ENCODE measurements at places on chromosomes 11 and 22.

DNA sequence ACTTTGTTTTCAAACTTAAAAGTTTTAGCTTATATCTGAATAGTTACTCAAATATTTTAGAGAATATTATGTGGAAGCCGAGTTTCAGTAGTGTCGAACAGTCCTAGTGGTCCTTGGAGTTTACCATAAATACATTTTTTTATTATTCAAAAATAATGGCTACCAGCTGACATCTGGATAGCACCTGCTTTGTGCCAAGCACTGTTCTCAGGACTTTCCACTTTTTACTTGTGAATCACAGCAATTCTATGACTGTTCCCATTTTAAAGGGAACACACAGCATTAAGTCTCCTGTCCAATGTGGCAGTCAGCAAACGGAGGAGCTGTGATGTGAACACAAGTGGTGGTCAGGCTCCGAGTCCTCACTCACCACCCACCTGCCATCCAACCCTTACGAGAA, 4.0 kb upstream of the SCGB2A1 start:
- DNase-seq = no peak

DNA sequence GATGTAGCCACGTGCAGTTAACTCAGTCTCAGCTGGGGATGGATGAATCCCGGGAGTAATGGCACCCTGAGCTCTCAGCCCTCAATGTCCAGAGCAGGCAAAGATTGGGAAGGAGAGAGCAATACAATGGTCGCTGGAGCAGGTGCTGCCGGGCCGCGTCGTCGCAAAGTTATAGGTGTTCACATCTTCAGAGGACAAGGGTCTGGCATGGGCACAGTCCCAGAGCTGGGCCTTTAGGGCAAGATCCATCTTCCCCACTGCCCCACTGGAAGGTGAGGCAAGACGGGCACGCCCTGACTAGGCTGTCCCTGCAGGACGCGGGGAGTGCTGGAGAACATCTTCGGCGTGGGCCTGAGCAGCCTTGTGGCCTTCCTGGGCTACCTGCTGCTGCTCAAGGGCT, 7.6 kb downstream of the PCNX3 start:
- DNase-seq = no peak

- DNase-seq = peak; percentile 13
These were observed 62.2 kb upstream of the FDX1 start for GRCh38 chr11:110367571-110367970.

GRCh38 chr22:39511226-39511625, 9.1 kb upstream of the ATF4 start:
- DNase-seq = no peak

DNA sequence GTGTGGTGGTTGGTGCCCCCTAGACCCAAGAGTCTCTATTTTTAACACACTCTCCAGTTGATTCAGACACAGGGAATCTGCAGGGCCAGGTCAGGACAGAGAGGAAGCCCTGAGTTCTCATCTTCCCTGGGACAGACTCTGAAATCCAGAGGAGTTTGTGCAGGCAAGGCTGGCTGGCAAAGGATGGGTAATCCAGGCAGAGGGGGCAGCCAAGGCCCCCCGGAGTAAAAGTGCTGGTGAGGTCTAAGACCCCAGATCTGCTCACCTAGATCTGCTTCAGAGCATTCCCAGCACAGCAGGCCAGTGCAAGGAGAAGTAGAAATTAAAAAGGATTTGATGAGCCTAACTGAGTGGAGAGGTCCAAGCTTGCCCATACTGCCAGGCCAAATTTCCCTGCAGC, 40.6 kb upstream of the MN1 start:
- DNase-seq = no peak

DNA sequence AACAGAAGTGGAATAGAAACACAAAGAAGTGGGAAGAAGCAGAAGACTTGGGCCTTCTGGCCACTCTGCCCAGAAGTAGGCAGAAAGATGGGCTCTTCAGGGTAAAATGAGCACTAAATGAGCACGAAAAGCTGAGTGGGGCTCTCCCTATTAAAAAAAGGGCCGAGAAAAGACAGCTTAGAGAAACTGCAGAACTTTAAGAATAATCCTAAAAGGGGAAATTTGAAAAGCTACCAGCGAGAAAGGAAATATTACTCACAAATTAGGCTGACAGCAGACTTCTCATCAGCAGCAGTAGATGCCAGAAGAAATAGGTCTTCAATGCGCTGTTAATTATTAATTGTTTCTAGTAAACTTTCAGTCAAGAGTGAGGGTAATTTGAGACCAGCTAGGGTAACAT, 78.2 kb downstream of the UVRAG start:
- DNase-seq = no peak

DNA sequence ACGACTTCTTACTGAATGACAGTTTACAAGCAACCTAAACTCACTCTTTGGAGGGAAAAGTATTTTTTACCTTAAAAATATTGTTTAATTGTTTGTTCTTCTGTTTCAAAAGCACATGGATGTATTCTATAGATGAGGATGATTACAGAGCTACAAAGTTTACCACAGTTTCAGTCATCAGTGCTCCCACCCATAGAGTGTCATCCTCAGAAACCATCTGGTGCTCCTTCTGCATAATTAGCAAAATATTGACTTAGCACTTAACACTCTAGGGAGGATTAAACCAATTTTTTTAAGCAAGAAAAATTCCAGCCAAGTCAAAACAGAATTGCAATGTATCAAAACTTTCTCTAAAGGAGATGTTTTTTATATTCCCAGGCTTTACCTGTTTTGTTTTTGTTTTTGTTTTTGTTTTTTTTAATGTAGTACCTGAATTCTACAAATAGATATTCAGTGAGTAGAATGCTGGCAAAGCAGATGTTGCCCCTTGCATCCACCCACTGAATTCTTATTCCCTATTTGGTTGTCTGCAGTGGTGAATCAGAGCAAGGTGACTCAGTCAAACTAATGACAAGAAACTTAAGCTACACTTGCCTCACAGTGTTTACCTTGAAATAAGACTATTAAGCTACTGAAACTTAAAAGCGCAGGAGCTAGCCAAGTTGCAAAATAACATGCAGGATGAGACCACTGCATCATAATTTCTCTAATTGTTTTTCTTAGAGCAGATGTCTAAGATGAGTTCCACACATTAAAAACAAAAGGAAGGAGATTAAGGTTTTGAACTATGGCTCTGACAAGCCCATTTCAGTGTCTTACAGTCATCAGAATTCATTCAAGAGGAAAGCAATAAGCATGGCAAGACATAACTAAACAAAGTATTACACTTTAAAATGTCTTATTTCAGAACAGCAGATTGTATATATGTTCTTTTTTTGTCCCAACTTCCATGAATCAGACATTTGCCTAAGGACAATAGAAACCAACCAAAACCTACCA, 155.1 kb upstream of the SOX6 start:
- no peak for DNase-seq

GRCh38 chr11:57331720-57332119, 4.0 kb downstream of the SSRP1 start:
- no peak for DNase-seq

GRCh38 chr11:73275381-73275750, 3.2 kb downstream of the P2RY6 start:
- DNase-seq = no peak

- peak; percentile 20 for DNase-seq
These were observed 2.7 kb downstream of the SLC43A1 start for GRCh38 chr11:57512646-57513451.

GRCh38 chr22:43892183-43892894, 526 bp upstream of the PNPLA5 start:
- DNase-seq = no peak

DNA sequence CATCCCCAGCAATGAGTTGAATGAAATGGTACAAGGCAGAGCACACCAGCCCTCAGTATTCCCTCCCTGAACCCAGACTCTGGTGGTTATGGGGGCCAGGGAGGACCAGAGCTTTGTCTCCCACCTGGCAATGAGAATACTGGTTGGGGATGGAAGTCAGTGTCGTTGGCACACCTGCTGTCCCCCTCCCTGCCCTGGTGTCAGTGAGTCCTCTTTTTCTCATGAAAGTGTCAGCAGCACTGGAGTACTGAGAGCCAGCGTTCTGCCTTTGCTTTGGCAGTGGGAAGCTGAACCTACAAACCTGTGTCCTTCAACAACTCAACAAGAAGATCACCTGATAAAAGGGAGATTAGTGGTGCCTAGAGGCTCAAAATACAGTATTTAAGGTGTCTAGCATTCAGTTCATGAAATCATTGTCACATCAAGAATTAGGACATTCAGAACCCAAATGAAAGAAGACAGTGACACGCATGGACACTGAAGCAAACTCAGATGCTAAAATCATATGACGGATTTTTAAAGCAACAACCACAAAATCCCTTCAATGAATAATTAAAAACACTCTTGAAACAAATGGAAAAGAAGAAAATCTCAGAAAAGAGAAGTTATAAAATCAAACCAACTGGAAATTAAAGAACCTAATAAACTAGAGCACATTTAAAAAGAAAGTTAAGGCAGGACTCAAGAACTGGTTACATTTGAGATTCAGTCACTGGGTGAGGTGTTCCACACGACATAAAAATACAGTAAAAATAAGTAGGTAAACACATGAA, 77.5 kb upstream of the VPREB1 start:
- DNase-seq = peak; percentile 68

DNA sequence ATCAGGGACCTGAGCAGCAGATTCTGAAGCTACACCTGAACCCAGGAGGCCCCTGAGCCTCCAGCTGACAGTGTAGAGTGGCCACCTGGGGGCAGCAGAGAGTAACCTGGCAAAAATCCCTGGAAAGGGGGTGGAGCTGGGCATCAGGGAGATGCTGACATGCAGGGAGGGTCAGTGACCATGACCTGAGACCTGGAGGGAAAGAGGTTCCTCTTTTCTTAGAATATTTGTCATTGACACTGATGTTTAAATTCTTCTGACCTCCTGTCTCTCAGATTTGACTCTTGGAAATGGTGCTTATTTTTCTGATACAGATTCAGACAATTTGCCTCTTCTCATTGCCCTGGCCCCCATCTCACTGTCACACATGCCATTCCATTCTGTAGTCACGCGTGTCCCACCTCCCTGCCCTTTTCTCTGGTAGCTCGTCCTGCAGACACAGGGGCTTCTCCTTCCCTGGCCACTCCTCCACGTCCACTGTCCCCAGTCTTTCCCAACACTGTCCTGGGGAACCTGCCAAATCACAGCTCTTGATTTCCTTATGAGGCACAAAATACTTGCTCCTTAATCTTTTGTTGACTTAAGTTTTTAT, 117.2 kb upstream of the IGLL5 start:
- DNase-seq = peak; percentile 50

DNA sequence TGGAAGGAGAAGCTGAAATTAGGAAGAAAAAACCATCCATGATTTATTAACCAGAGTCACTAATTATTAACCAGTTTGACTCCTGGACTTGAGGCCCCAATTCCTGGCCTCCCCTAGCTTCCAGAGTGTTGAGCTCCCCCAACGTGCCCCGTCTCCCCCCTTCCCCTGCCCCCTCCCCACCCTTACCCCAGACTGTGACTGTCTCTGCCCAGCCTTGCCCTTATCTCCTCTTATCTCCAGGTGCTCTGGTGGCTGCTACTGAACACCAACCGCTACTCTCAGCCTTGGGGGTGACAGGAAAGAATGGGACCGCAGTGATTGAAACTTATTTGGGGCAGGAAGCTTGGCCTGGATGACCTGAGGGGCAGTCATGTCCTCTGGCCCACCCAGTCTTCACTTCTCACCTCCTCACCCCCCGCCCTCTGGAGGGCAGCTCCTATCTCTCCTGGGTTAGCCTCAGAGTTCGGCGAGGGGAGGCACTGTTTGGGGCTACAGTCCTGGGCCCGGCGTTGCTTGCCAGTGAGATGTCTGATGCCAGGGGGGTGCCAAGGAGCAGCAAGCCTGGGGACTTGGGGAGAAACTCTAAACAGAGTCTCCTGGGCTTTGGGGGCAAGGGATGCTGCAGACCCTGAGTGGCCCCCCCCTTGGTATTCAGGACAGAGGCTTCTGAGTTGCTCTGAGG, 15.5 kb downstream of the NECTIN1 start:
- no peak for DNase-seq

DNA sequence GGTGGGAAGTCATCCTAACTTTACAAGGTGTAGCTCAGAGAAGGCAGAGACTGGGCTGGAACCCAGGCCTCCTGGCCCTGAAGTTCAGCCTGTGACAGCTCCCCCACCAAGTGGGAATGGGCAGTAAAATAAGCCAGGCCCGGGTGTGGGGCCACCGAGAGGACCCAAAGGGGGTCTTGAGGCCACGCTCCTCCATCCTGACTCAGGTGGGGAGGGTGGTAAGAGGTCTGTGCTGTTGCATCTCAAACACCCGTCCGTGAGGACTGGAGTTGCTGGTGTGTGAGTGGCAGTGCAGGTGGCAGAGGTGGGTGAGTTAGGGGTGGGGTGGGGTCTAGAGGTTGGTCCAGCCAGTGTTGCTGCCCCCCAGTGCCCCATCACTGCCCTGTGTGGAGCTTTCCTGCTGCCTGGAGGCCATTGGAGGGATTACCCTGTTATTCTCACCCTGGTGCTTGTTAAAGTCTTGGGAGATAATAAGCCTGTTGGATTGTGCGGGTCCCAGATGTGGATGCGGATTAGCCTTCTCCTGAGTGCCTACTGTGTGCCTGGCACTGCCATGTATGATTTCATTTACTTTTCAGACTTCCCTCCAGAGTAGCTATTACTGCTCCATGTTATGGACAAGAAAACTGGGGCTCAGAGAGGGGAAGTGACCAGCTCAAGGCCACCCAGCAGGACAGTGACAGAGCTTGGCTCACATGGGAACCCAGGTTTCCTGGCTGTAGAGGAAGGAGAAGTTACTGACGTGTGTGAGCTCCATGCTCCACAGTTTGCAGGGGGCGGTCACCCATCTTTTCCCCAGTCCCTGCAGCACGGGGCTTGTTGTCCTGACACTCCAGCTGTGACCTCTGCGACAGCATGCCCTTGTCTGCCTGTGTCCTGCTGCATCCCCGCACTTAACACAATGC, 12.9 kb downstream of the SERPINH1 start:
- no peak for DNase-seq

DNA sequence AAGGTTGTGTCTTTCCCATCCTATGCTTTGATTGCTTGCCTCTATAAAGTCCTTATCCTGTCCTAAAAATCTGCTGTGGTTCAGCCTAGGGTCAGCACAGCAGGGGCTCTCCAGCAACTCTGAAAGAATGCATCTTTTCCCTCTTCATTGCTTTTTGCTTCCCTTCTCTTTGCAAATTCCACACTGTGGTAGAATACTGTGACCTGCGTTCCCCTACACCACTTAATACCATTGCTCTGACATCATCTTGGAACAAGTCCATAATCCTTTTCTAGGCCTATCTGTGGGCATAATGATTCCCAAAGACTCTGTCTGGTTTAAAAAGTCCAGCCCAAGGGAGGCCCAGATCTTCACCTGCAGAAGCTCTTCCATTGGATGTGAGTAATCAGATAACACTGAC, 177.7 kb downstream of the NAV2 start:
- no peak for DNase-seq

- no peak for DNase-seq
These were observed 268.2 kb downstream of the FAM181B start for GRCh38 chr11:82465481-82465880.

Measured in NAMALWA (cell line).